Activated naive CD8-positive, alpha-beta T cell treated with anti-CD3 and anti-CD28 coated beads, Interleukin-2, amount 10 ng/mL, durations not matched to agents 7 days and 5 days (primary cell): ENCODE measurements at places on chromosomes 5 and 9. TPM values are rescaled to one million over a fixed set of nuclear protein-coding genes. Genes with fewer than 3 reads are reported as not detected.

- no peaks in the 10 kb centered on the region for H3K4me1 ChIP-seq
- DNase-seq: no peak
- no peaks in the 10 kb centered on the region for H3K36me3 ChIP-seq
These were observed 117.7 kb upstream of the FER start for GRCh38 chr5:108629779-108630528.

DNA sequence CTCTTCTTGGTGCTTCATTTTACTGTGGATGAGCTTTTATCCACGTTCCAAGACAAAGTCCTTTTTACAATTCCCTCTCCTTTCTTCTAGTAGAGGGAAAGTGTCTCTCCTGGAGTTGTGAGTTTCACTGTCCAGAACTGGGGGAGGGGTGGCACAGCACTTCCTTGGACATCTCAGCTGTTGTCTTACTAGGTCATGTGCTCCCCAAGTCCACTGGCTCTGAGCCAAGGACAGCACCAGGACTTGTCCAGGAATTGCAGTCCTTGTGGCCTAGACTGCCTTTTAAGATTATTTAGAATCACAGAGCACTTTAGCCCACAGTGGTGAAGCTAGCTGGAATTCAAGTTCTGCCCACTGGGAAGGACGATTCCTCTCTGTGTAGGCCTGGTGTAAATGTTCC is 700.2 kb upstream of the PTPRD start:
- DNase-seq: no peak
- H3K27me3 ChIP-seq: no peaks in the 10 kb centered on the region
- H3K4me1 ChIP-seq: no peaks in the 10 kb centered on the region

GRCh38 chr5:135039271-135040033 is 5.4 kb upstream of the PITX1 start:
- H3K4me3 ChIP-seq: no peak overlapping the region
- DNase-seq: peak; percentile 46
- H3K36me3 ChIP-seq: no peaks in the 10 kb centered on the region
- peaks cover 1% of the 10 kb centered on the region for H3K4me1 ChIP-seq
- H3K27ac ChIP-seq: no peak overlapping the region

- DNase-seq: peak; percentile 94
- H3K27me3 ChIP-seq: no peaks in the 10 kb centered on the region
- peak overlapping the region; percentile 95 for H3K27ac ChIP-seq
- peaks cover 15% of the 10 kb centered on the region for H3K36me3 ChIP-seq
- peak overlapping the region; percentile 96 for H3K4me3 ChIP-seq
These were observed 2.0 kb downstream of the PROB1 start for GRCh38 chr5:139392678-139393496.

DNA sequence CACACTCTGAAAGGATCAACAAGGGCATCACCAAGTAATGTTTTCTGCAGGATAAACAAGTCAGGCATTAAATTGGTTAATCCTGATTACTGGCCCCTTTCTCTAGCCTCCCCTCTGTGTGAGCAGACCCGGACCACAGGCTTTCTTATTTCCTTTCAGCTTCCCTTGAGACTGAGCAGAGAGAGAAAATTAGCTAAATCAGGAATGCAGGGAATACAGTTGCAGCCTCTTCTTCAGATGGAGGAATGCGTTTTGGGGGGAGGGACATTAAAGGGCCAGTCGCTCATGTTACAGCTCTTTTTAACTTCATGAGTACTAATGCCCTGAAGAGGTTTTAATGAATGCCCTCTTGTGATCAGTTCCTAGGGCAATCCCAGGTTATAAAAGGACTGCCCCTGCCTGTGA is 19.8 kb downstream of the PCDHAC2 start:
- no peaks in the 10 kb centered on the region for H3K27me3 ChIP-seq
- H3K4me3 ChIP-seq: no peak overlapping the region
- no peak overlapping the region for H3K27ac ChIP-seq
- no peaks in the 10 kb centered on the region for H3K4me1 ChIP-seq
- no peak for DNase-seq

- DNase-seq: no peak
- peaks cover 10% of the 10 kb centered on the region for H3K27me3 ChIP-seq
- no peaks in the 10 kb centered on the region for H3K36me3 ChIP-seq
- no peak overlapping the region for H3K4me3 ChIP-seq
These were observed 102.2 kb upstream of the MOCS2 start for GRCh38 chr5:53211799-53212198.

DNA sequence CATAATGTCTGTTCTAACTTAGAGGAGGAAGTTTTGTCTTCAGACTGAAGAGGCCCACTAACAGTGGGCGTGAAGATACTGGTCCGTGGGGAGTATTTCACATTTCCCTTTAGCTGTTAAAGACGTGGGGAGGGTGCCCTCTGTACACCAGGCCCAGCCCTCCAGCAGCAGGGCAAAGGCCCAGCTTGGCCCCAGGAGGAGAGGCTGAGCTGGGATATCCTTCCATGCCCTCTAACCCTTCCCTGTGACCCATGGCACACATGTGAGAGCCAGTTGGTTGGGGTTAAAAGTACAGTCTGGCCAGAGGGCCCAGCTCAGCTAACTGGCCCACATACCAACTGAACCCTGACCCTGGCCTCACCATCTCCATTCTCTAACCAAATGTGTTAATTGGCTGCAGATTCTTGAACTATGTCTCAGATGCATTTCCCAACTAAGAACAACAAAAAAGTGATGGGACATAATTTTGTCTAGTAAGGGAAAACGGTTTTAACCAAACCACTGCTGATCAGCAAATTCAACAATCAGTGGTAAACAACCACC is 74.4 kb downstream of the LHFPL2 start:
- no peak for DNase-seq
- H3K4me3 ChIP-seq: no peak overlapping the region
- no peaks in the 10 kb centered on the region for H3K36me3 ChIP-seq
- peaks cover 2% of the 10 kb centered on the region for H3K4me1 ChIP-seq
- no peak overlapping the region for H3K27ac ChIP-seq

DNA sequence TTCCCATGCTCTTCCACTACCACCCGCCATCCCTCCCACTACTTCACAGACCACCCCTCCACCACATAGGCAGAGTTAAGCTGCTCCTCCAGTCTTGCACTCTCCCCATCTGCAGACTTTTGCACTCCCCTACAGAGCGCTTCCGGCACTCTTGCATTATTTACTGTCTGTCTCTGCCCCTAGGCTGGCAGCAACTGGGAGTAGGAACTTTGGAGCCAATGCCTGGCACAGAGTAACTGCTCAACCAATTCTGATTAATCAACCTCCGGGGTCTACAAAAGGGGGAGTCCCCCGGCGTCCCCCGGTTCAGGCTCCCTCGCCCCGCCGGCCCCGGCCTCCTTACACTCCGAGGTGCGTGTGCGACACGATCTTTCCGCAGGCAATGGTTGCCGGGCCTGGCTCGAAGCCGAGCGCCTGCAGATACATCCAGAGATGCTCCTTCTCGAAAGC is 498 bp downstream of the HAUS6 start:
- peaks cover 24% of the 10 kb centered on the region for H3K4me1 ChIP-seq
- peaks cover 16% of the 10 kb centered on the region for H3K36me3 ChIP-seq
- peak overlapping the region; percentile 87 for H3K4me3 ChIP-seq
- DNase-seq: peak; percentile 71

DNA sequence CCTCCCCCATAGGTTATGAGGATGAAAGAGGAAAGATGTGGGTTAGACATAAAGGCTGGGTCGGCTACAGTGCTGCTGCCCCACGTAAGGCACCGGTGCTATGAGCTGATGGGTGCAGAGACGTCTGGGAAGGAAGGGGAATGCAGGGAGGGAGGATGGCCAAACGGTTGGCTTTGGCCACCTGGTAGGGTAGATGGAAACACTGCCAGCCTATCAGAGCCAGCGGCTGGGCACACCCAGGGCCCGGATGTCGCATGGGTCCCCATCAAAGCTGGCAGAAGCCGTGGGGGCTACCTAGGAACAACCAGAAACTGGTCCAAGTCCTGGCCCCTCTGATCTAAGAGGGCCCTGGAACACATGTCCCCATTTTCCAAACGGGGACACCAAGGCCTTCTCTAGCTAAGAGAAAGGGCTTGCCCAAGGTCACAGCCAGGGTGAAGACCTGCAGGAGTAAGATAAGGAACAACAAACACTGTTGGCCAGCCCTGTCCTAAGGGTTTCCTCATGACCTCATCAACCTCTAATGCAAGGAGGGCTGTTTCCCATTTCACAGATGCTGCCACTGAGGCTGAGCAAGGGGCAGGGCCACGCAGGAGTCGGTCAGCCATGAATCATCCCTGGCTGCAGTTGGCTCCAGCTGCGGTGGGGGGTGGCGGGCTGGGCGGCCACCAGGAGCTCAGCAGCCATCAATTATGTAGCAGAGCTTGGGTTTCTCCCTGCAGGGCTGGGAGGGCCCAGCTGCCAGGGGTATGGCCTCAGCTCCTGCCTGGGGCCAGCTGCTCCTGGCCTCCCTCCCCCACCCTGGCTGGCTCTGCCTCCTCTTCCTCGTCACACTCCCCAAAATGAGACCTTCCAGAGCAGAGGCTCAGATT is 4.9 kb downstream of the SH3GLB2 start:
- no peak for DNase-seq
- H3K27ac ChIP-seq: no peak overlapping the region
- peaks cover 25% of the 10 kb centered on the region for H3K4me1 ChIP-seq
- peaks cover 3% of the 10 kb centered on the region for H3K36me3 ChIP-seq

- no peak overlapping the region for H3K27ac ChIP-seq
- no peak overlapping the region for H3K4me3 ChIP-seq
- DNase-seq: no peak
- H3K4me1 ChIP-seq: no peaks in the 10 kb centered on the region
- no peaks in the 10 kb centered on the region for H3K36me3 ChIP-seq
- H3K27me3 ChIP-seq: no peaks in the 10 kb centered on the region
These were observed 674.9 kb downstream of the PRR16 start for GRCh38 chr5:121138952-121139351.

DNA sequence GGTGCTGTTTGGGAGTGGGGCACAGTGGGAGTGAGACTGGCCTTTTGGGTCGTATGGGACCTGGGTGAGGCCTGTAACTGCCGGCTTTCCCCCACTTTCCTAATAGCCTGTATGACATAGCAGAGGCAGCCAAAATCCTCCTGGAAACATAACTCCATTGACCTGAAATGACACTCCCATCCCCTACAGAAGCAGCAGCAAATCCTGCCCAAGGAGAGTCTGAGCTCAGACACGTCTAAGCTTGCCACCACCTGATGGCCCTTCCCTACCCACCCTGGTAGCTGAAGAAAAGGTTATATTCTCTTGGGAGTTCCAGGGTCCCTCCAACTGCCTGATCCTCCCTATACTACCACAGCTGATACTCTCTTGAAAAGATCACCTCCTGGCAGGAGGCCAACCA is 179.8 kb upstream of the ARRDC3 start:
- no peak overlapping the region for H3K27ac ChIP-seq
- H3K4me3 ChIP-seq: no peak overlapping the region
- no peaks in the 10 kb centered on the region for H3K27me3 ChIP-seq

GRCh38 chr9:95764533-95765319 is 110.8 kb upstream of the ERCC6L2 start:
- no peak overlapping the region for H3K27ac ChIP-seq
- H3K36me3 ChIP-seq: no peaks in the 10 kb centered on the region
- peaks cover 6% of the 10 kb centered on the region for H3K4me1 ChIP-seq
- no peak for DNase-seq

DNA sequence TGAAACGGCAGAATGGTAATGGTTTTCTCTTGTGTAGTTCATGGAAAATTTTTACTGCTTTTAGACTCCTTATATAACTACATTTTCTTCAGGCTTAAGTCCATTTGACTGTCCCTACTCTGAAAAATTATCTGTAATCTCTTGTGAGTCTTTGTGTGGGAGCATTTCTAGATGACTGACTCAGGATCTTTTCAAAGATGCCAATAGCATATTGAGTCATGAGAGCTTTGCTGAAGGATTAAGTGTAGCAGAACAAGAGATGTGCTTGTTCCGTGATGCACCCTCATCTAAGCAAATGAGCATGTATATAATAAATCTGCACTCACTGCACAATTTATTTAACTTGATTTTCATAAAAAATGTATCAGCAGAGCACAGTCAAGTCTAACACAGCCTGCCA is 298.7 kb upstream of the CDH6 start:
- no peaks in the 10 kb centered on the region for H3K36me3 ChIP-seq
- DNase-seq: no peak
- H3K4me3 ChIP-seq: no peak overlapping the region
- no peaks in the 10 kb centered on the region for H3K4me1 ChIP-seq
- H3K27ac ChIP-seq: no peak overlapping the region

DNA sequence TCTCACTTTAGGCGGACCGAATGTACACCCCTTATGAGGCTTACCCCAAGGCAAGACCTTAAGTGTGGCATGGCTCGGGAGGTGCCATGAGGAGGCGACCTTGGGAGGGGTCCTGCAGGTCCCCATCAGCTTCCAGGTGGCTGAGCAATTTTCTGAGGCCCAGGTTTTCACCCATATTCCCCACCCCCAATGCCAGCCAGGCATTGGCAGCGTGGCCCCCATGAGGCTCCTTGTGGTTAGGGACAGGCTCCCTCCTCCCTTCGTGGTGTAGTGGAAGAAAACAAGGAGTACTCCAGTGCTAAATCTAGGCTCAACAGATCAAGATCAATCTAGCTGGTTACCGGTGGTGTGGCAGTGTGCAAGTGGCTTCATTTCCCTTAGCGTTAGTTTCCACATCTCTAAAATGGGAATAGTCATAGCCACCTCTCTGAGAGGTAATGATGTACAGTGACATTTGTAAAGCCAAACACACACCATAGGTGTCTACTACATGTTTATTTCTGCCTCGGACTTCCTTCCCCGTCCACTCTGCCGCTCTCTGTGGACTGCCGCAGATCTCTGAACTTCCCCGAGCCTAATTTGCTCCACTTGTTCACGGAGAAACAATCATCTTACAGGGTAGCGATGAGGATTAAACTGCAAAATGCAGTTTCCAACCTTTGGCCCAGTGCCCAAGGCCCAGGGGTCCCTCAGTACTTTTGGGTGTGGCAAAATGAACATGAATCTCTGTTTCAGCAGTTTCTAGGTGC is 8.4 kb downstream of the LHX2 start:
- H3K4me1 ChIP-seq: peaks cover 9% of the 10 kb centered on the region
- peaks cover 2% of the 10 kb centered on the region for H3K36me3 ChIP-seq
- DNase-seq: no peak

DNA sequence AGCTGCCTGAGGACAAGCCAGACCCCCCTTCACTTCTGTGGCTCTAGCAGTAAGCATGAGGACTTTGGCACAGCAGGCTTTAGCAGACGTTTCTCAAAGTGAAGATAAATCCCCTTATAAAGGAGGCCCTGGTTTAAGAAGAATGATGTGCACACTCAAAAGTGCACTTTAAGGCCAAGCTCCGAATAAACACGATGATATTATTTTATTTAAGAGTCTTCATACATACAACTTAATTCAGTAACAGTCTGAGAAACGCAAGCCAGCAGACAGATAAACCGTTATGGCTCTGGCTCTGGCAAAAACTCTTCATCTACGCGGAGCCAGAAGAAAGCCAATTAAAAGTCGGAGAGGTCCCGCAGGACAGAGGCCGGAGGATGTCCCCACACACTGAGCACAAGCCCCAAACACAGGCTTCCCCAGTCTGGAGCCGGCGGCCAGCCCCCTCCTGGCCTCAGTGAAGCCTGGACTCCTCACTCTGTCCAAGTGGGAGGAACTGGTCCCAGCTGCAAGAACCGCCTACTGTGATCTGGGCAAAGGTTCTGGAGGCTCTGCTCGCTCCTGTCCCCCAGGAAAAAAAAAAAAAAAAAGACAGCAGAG is 44.6 kb downstream of the ADAMTS2 start:
- no peaks in the 10 kb centered on the region for H3K27me3 ChIP-seq
- H3K4me1 ChIP-seq: no peaks in the 10 kb centered on the region
- no peak for DNase-seq
- H3K36me3 ChIP-seq: no peaks in the 10 kb centered on the region

The IFNA21 gene
- total RNA-seq: not detected

The LMX1B gene
- total RNA-seq: not detected

The PTPN3 gene
- not detected for total RNA-seq

The KIF24 gene
- total RNA-seq: 6.6 TPM

The FCN1 gene
- 2.6 TPM for total RNA-seq

The TNFSF8 gene
- total RNA-seq: 56.4 TPM

The DAPK1 gene
- total RNA-seq: 1.3 TPM

The ERAP2 gene
- 107 TPM for total RNA-seq

The EQTN gene
- total RNA-seq: not detected

The ENTREP1 gene
- not detected for total RNA-seq

The ANKRD18B gene
- total RNA-seq: not detected

The KIF4B gene
- not detected for total RNA-seq
